ENCODE measurements at places on chromosomes 12 and 14. TPM values are rescaled to one million over a fixed set of nuclear protein-coding genes. Genes with fewer than 3 reads are reported as not detected.
A peak's percentile ranks its signal among the peaks of the same experiment; 100 is the strongest.

DNA sequence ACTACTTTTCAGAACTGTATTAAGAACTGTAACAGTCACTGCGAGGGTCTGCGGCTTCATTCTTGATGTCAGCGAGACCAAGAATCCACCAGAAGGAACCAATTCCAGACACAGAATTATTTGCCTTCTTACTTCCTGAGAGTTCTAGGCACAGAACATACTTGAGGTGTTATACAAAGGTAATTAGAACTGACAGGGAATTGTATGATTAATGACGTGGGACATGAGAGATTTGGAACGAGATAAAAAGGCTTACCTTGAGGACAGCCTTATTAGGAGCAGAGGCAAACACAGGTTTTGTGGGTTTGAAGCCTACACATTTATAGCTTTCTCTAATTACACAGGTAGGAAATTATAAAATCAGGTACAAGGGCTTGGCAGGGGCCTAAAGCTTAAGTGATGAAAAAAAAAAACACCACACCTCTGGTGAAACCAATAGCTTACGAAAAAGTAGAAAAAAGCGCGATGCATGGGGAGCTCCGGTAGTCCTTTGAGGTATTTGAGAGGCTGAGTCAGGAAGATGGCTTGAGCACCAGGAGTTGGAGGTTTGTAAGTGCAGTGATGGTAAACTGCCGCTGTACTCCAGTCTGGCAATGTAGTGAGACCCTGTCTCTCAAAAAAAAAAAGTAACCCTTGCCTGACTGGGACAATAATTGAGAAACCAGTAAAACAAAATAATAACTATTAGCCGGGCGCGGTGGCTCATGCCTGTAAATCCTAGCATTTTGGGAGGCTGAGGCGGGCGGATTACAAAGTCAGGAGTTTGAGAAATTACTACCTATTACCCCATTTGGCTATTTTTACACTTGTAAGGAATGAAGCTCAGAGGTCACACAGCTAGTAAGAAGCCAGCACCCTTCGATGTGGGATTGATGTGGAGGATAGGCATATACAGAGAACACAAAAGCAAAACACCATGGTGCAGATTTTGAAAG is 795 bp upstream of the ACOT2 start:
- DNase-seq = peak; percentile 62
- H3K4me1 ChIP-seq = peaks cover 31% of the 10 kb centered on the region
- no peaks in the 10 kb centered on the region for H3K36me3 ChIP-seq
- no peaks in the 10 kb centered on the region for H3K27me3 ChIP-seq
- peak overlapping the region; percentile 33 for H3K27ac ChIP-seq

- no peak for DNase-seq
- H3K27ac ChIP-seq = no peak overlapping the region
- no peaks in the 10 kb centered on the region for H3K27me3 ChIP-seq
- peaks cover under 1% of the 10 kb centered on the region for H3K4me1 ChIP-seq
Measured at GRCh38 chr12:52808573-52809160, 5.2 kb downstream of the KRT4 start.

- DNase-seq = no peak
- no peak overlapping the region for H3K27ac ChIP-seq
- H3K27me3 ChIP-seq = no peaks in the 10 kb centered on the region
- no peak overlapping the region for H3K4me3 ChIP-seq
Measured at GRCh38 chr12:39867631-39868327, 238.1 kb downstream of the SLC2A13 start.

GRCh38 chr14:69086537-69086936 is 66.4 kb downstream of the DCAF5 start:
- H3K27ac ChIP-seq = no peak overlapping the region
- peaks cover 3% of the 10 kb centered on the region for H3K4me1 ChIP-seq
- DNase-seq = no peak
- peaks cover 31% of the 10 kb centered on the region for H3K36me3 ChIP-seq
- H3K27me3 ChIP-seq = no peaks in the 10 kb centered on the region
- no peak overlapping the region for H3K4me3 ChIP-seq

DNA sequence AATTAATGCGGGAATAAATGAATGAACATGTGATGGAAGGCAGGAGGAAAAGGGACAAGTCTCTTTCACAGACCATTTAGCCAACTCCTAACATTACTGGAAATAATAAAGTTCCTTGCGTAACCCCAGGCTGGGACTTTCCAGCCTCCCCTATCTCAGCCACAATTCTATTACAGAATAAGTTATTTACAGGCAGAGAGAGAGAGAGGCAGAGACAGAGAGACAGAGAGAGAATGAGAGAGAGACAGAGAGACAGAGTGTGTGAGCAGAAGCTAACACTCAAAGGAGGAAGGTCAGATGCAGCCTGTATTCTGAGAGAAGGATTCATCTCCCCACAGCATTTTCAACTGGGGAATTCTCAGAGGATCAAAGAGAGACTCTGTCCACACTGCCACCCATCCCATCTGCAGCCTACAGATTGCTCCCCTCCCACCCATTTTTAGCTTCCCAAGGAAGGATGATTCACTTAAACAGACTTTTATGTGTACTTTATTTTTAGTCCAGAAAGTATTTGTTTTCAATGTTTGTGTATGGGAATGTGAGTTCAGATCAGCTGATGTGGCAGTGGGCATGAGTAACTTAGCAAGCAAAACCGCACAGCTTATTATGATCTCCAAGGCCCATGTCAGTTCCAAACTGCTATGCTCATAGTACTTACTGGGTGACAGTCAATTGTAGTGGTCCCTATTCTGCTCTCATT is 165.7 kb downstream of the CAND1 start:
- H3K4me1 ChIP-seq = peaks cover 36% of the 10 kb centered on the region
- no peaks in the 10 kb centered on the region for H3K36me3 ChIP-seq
- DNase-seq = peak; percentile 92
- no peaks in the 10 kb centered on the region for H3K27me3 ChIP-seq

GRCh38 chr14:103453791-103454190 is 68.6 kb downstream of the MARK3 start:
- no peaks in the 10 kb centered on the region for H3K27me3 ChIP-seq
- H3K36me3 ChIP-seq = peaks cover 21% of the 10 kb centered on the region
- no peak for DNase-seq
- no peak overlapping the region for H3K27ac ChIP-seq

- H3K4me3 ChIP-seq = peak overlapping the region; percentile 86
- H3K27me3 ChIP-seq = no peaks in the 10 kb centered on the region
- H3K27ac ChIP-seq = peak overlapping the region; percentile 81
- no peak for DNase-seq
- H3K4me1 ChIP-seq = peaks cover 52% of the 10 kb centered on the region
Measured at GRCh38 chr14:61698206-61698980, 3.1 kb downstream of the HIF1A start.

SDR39U1 gene
- 29.8 TPM for total RNA-seq

SAV1 gene
- 87.1 TPM for total RNA-seq

- DNase-seq = peak; percentile 38
- H3K27me3 ChIP-seq = no peaks in the 10 kb centered on the region
- peak overlapping the region; percentile 91 for H3K27ac ChIP-seq
- H3K4me1 ChIP-seq = peaks cover 68% of the 10 kb centered on the region
Measured at GRCh38 chr12:95789126-95790032, 1.2 kb downstream of the NTN4 start.

CCDC175 gene
- not detected for total RNA-seq

NAV3 gene
- 1.6 TPM for total RNA-seq

DNA sequence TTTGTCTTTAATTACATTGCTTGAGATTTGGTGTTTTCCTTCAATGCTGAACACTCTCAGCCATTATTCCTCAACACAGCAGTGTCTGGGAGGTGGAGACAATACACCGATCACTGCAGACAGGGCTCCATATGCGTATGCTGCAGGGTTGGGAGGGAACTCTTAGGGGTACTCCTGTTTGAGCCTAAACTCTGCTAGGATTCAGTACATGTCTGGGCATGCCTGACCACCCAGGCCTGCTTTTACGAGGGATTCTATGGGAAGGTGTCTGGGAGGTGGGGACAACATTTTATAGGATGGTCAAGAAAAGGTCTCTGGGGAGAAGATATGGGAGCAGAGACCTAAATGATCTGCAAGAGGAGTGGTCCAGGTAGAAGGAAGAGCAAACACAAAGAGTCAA is 34.3 kb downstream of the DHRS2 start:
- H3K27me3 ChIP-seq = peaks cover 60% of the 10 kb centered on the region
- DNase-seq = no peak
- no peaks in the 10 kb centered on the region for H3K36me3 ChIP-seq
- no peaks in the 10 kb centered on the region for H3K4me1 ChIP-seq
- H3K27ac ChIP-seq = no peak overlapping the region
- no peak overlapping the region for H3K4me3 ChIP-seq

GRCh38 chr12:129269756-129270495 is 416.6 kb downstream of the GLT1D1 start:
- H3K27ac ChIP-seq = no peak overlapping the region
- DNase-seq = no peak
- no peaks in the 10 kb centered on the region for H3K27me3 ChIP-seq
- no peak overlapping the region for H3K4me3 ChIP-seq
- H3K36me3 ChIP-seq = no peaks in the 10 kb centered on the region

PSMB11 gene
- total RNA-seq = not detected

Measured in PC-3 (cell line).